ENCODE measurements at places on chromosomes 2 and 18.
A peak's percentile ranks its signal among the peaks of the same experiment; 100 is the strongest.

GRCh38 chr2:136183097-136183496, 65.1 kb upstream of the CXCR4 start:
- DNase-seq = no peak

DNA sequence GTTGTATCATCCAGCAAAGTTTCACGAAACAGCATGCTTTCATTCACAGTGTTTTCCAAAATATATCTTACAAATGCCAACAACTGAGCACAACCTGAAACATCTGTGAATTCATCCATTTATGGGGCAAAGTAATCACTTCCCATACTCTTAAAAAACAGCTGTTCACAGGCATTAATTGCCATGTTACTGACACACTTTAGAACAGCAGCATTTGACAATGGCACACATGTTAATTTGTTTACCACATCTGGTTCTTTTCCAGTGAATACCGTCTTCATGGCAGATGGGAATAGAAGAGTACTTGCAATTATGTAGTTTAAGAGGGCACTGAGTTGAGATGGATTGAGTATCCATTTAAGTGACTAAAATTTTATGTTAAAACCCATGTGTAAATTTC, 347.4 kb upstream of the LRP1B start:
- DNase-seq = no peak

GRCh38 chr2:199946196-199946595, 9.1 kb downstream of the TYW5 start:
- DNase-seq = peak; percentile 10

GRCh38 chr2:217625557-217626169, 377.1 kb downstream of the TNS1 start:
- no peak for DNase-seq

DNA sequence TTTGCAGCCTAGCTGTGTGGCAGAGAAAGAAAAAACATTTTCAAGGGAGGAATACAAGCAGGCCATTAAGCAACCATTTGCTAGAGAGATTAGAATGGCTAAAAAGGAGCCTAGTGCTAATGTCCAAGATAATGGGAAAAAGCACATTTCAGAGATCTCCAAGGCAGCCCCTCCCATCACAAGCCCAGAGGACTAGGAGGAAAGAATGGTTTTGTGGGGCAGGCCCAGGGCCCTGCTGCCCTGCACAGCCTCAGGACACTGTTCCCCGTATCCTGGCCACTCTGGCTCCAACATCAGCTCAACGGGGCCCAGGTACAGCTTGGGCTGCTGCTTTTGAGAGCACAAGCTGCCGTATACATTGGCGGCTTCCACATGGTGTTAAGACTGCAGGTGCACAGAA, 16.5 kb upstream of the GBX2 start:
- no peak for DNase-seq

GRCh38 chr18:47174545-47175116, 1.5 kb downstream of the IER3IP1 start:
- DNase-seq = no peak

GRCh38 chr2:71452565-71452964, 796 bp upstream of the DYSF start:
- peak; percentile 53 for DNase-seq

GRCh38 chr18:59597049-59597448, 100.2 kb downstream of the CCBE1 start:
- DNase-seq = no peak

- DNase-seq = no peak
Observed at GRCh38 chr2:117931978-117932377, 81.9 kb downstream of the CCDC93 start.

GRCh38 chr2:179592167-179592936, 269.1 kb downstream of the ZNF385B start:
- DNase-seq = no peak

DNA sequence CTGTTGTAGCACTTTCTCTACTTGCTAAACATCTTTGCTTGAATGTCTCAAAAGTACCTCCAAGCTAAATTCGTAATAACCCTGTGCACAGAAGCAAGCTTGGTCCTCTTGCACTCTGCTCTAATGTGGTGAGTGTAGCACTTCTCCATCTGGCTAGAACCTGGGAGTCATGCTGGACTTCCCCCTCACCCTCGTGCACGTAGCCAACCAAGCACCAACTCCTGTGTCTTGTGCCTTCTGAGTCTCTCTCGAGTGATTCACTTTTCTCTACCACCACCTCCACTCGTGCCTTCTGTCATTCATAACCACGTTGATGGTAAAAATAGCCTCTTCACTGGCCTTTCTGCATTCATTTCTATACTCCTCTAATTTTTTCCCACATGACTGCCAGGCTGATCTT, 91.9 kb upstream of the KCNE4 start:
- DNase-seq = peak; percentile 51

DNA sequence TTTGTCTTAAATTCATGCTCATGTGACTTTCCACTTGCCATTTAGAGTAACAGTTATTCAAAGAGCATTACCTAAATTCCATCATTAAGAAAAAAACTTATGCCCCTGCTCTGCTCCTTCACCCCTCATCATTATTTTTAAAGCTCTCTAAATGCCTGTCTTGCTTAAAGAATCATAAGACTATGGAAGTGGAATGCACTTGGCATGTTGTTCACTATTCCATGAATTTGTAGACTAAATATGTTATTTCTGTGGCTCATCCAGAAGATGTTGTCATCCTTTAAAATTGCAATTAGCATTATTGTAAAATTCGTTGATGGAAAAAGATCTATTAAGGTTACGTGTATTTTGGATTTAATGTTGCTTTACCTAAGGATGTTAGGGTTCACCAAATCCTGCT, 61.8 kb downstream of the FMNL2 start:
- no peak for DNase-seq

DNA sequence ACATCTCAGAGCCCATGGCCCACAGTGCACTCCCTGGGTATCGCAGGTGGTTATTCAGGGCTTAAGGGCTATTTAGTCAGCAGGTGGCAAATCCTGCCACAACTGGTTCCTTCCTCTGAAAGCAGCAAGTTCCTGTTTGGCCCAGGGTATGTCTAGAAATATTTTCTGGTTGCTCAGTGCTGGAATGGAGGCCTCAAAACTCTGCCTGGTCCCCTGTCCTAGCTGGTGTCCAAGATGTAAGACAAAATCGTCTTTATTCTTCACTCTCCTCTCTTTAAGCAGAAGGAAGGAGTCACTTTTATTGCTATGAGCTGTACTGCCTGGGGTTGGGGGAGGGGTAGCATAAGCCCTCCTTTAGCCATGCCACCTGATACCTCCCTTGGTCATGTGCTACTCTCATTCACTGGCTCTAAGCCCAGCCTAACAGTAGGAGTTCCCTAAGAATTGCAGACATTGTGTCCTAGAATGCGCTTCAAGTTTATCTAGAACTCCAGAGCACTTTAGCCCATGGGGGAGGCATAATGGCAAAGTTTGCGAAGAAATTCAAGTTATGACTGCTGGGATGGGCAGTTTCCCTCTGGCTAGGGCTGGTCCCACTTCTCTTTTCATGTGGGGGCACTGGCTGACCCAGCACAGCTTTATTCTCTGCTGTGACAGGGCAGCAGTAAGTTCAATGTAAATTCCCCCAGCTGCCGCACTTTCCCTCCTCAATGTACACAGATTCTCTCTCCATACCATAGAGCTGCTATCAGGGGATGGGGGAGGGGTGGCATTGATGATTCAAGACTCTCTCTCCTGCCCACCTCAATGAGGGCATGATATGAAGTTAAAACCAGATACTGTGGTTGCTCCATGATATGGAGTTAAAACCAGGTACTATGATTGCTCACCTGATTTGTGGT, 27.1 kb upstream of the CWC22 start:
- no peak for DNase-seq

DNA sequence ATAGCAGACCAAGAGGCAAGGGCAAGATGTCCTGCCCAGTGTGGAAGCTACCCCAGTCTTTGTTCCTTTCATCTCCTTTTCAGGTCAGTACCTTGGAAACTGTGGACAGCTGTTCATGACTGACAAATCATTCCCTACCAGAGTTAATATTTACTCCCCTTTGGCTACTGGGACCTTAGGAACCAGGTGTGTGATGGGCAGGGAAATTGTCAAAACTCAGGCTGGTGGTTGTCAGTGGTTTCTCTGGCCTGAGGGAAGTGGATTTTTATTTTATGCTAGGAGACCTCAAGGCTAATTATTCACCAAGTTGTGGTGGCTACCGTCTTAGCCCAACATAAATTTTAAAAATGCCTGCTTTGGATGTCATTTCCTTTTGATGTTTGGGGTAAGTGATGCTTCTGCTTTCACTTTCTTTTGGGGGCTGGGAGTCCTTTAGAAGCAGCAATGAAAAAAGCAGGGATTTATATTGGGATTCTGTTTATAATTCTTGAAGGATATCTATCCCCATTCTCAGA, 119.3 kb downstream of the SETBP1 start:
- DNase-seq = no peak

- no peak for DNase-seq
Observed at GRCh38 chr18:12253663-12254135, 462 bp upstream of the CIDEA start.

GRCh38 chr2:226048611-226049010, 649.1 kb downstream of the NYAP2 start:
- DNase-seq = no peak

DNA sequence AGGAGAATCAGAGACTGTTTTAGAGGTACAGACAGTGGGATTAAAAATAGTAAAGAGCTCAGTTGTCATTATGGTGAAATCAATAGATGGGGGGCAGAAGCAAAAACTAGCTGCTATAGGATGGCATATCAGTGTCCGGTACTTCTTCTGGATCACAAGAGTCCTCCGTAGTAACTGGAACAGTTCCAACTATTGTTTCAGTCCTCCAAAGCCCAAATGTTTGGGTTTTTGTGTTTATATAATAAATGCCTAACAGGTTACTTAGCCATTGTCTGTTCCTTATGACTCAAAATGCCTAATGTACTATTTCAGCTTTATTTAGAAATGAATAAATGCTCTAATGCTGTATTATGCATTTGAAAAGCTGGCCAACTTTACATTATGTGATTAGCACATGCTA, 401.2 kb downstream of the PTH2R start:
- DNase-seq = no peak

- DNase-seq = peak; percentile 3
Observed at GRCh38 chr2:169365029-169365480, 2.7 kb upstream of the LRP2 start.

DNA sequence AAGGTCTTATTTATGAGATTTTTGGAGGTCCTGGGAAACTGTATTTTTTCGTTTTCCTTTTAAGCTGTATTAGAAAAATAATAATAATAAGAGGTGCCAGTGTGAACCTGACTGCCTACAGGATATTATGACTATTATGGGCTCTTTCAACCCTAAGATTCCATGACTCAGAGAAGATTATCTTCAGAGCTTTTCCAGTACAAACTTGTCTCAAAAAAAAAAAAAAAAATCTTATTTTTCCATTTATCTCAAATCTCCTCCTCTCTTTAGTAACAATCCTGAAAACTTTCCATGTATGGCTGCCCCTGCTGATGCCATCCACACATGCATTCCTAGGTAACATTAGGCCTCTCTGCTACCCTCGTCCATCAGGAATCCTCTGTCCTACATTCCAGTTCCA, 36.7 kb upstream of the RPE start:
- no peak for DNase-seq

GRCh38 chr18:1408376-1408775, 503.7 kb downstream of the ADCYAP1 start:
- DNase-seq = no peak

GRCh38 chr2:74316627-74317295, 26.5 kb downstream of the SLC4A5 start:
- DNase-seq = no peak

DNA sequence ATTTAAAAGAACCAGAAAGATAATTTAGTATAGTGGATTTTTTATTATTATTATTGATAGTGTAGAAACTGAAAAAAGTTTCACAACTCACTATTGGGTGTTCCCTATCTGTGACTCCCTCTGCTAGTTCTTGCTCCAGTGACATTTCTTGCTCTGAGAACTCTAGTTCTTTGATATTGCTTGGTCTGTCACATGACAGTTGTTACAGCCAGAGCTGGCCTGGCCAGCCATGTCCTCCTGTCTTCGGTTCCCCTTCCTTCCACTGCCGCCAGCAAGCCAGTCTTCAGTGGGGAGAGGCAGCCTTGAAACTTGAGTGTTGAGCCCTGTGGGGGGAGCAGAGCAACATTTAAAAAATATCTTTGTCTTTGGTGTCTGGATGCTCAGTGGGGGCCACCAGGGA, 7.6 kb upstream of the THOC1 start:
- peak; percentile 61 for DNase-seq

DNA sequence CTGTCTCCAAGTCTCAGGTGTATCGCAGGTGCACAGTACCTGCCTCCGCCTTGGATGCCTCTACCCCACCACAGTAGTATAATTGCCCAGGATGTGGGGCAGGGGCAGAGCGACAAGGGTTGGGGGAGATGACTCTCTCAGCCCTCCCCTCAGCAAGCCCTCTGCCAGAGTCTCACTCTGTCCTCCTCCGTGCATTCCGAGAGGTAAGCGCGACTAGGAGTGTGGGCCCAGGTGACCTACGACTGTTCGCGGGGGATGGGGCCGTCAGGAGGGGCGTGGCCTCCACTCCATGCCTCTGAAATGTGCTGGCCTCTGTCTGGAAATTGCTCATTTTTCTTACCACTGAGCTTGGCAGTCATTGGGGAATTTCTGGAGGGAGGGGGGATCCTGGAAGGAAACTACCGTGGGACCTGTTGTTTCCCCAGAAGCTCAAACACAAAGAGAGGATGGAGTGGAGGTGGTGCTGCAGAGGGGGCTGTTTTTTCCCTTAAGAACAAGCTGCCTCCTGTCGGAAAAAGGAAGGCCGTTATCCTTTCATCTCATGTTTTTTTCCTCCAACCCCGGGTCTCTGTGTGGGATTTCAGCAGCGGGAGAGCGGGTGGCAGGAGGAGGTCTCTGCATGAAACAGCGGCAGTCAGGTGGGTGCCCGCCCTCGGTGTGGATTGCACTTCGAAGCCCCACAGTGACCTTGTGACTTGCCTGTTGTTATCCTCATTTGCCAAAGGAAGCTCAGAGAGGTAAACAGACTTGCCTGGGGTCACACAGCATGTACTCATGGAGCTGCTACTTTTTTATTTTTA, 13.0 kb upstream of the RALB start:
- DNase-seq = peak; percentile 29

DNA sequence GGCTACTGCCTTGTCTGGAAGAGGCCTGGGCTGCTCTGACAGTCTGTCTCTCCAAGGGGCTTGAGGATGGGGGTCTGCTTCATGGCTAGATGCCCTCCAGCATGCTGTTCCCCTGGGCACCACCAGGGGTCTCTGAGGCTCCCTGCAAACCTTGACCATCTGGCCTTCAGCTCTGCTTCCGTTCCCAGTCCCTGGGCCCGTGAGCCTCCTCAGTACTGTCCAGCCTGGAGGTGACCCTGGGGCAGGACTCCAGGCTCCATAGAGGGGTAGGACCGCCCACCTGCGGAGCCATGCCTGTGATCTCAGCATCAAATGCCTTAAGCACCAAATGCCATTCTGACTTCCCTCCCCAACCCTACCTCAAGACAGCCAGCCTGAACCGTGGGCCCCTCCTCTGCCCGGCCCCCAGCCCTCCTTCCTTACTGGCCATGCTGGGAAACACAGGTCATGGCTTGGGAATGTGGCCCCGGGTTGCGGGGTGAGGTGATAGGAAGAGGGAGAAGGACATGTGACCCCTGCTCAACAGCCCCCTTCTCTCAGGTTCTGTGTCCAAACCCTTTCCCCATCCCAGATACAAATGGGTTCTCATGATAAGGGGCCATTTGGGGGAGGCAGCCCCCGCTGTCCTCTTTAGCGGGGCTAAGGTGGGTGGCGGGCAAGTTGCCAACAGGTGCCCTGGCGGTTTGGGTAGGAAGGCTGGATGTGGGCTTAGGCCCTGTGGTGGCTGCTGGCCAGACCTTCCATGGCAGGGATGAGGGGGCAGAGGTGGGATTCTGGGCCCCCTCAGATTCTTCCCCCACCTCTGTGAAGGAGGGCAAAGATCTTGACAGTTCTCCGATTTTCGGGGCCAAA, 25.0 kb downstream of the SPEG start:
- peak; percentile 11 for DNase-seq

All from inflammatory macrophage treated with lipopolysaccharide for 1 hour (primary cell).